ENCODE measurements at places on chromosomes 12 and 14.
A peak's percentile ranks its signal among the peaks of the same experiment; 100 is the strongest.

DNA sequence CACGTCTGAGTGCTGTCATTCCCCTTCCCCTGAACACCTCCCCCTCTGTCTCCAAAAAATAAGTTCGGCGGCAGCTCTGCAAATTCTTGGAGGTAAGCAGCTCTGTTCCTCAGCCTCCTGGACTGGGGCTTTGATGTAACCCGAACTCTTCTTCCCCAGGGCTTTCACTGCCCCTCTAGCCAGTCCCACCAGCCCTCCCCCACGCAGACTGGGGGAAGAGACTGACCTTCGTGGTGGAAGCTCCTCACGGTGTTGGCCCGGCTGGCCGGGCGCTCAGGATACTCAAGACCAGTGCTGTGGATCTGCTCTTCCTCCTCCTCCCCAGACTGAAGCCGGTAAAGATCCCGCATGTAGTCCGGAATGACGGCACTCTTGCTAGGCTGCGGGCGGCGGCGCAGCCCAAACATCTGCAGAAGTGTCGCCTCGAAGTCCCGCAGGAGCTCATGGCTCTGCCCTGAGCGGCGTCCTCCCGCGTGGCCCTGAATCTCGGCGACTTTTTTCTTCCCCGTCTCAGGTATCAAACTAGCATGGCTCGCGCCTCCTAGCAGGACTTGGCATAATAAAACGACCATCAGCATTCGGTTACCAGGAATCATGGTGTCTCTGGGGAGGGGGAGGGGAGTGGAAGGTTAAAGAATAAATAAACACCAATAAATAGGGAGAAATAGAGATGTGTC, 4.9 kb downstream of the BMP4 start:
- no peak for DNase-seq

DNA sequence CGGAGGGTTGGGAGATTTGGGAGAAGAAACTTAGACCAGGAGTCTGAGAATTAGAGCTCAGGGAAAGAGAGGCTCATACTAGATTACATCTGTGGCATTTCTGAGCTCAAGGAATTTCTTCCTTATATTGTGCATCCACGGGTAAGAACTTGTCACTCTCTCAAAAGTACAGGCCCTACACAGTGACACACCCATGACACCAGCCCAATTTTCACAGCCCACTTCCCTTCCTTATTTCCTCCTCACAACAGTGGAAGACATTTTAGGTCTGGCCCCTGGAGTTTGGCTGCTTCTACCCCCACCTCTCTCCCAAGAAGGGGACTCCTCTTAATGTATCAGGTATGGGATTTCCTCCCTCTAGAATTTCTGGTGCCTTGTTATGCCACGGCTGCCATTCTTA, 9.2 kb upstream of the ZNF385A start:
- no peak for DNase-seq

DNA sequence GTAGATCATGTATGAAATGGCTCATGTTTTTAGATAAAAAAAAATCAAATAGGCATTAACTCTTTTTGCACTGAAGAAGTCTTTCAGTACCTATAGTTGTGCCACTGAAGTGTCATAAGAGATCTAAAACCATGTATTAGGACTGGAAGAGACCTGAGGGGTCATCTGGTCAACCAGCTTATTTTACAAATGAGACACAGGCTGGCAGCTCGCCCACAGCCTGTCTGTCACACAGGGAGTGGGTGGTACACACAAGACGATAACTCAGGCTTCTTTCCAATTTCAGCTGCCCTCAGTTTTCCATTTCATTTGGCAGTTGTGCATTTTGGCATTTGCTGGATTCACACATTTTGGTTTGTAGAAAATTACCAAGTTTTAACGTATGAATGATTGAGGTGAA, 34.7 kb downstream of the C12orf75 start:
- DNase-seq = no peak

DNA sequence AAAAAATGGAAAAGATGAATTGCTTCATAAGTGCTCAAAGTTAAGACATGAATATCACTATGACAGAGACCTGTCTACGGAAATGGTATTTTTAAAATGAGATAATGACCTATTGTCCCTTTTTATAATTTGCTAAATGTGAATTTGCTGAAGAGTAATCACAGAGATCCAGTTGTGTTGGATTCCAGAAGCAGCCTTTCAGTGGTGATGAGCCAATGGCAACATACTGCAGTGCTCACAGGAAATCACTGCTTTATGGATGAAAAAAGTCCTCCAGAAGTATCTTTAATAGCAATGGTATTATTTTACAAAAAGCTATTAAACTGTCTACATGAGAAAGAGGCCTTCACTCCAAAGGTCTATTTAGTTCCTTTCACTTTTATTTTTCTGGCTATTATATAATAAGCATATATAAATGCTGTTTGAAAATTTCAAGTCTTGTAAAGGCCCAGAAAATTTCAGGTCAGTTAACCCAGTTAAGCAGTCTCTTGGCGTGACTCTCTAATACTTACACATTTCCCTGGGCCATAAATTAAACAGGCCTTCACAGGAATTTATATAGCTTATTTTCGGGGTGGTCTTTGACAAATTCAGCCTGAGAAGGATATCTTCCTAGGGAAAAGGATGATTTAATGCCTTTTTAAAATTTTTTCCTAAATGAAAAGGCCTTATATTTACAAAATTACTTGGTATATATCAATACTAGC, 55.4 kb downstream of the KCNJ8 start:
- DNase-seq = no peak

GRCh38 chr12:54360717-54361456, 3.4 kb downstream of the GPR84 start:
- peak; percentile 24 for DNase-seq

GRCh38 chr12:95147866-95148265, 69.4 kb downstream of the FGD6 start:
- DNase-seq = no peak

- DNase-seq = no peak
Measured at GRCh38 chr12:130880411-130880885, 8.6 kb downstream of the RAN start.

DNA sequence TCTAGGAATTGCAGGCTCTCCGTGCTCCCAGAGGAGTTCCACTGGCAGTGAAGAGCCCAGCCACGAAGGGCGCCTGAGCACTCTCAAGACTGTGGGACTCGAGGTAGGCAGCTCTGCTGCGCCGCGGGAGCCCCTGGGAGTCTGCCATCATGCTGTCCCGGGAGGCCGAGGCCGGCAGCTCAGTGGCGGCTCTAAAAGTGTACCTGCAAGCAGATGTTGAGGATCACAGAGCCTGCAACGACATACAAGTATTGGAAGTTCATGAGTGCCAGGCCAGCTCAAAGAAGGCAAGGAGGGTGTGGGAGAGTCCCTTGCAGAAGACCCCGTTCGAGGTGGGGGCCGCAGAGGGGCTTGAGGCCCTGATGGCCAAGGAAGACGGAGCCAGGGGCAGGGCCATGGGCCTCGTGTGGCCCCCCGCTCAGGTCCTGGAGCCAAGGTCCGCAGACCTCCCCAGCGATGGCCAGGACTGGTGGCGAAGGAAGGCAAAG, 62.7 kb downstream of the MUCL1 start:
- no peak for DNase-seq

DNA sequence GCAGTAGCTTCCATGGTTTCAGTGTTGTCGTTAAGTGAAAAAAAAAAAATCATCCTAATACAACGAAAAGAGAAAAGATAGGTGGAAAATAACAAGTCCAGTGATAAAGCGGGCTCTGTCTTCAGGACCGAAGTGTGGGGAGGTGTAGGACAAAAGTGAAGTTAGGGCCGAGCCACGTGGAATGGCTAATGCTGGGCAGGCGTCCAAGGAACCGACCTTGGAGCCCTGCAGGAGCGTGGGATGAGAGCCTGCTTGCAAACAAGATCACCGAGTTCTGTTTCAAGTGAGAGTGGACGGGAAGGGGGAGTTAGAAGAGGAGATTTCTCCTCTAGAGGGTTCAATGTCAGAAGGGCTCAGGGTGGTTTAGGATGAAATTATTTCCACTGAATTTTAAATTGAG, 22.2 kb downstream of the A2ML1 start:
- no peak for DNase-seq

GRCh38 chr14:34676516-34677211, 37.7 kb downstream of the CFL2 start:
- DNase-seq = no peak

GRCh38 chr12:108826807-108827721, 30.3 kb downstream of the SSH1 start:
- no peak for DNase-seq

Data from stimulated activated CD8-positive, alpha-beta memory T cell treated with anti-CD3 and anti-CD28 coated beads, Interleukin-7, amount 100 ng/mL, for 4 hours (primary cell).